ENCODE measurements at places on chromosomes 3 and 15.
A peak's percentile ranks its signal among the peaks of the same experiment; 100 is the strongest.

DNA sequence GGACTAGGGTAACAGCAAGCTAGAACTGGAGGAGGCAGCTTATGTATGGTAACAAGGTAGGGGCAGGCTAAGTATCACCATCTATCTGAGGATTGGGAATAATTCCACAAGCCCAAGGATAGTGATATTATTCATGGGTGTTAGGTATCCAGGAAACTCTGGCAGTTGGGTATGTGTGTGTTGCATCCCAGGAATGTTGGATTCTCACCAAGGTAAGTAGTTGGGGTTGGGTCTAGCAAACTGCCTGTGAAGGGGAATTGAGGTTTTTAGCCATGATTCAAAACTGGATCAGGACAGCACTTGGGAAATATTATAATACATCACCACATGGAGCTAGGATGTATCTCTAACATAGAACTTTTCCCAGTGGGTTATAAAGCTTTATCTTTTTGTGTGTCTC lies 626.4 kb upstream of the GOLIM4 start:
- DNase-seq = peak; percentile 20

- DNase-seq = no peak
Measured at GRCh38 chr3:161212906-161213305, 8.2 kb upstream of the NMD3 start.

DNA sequence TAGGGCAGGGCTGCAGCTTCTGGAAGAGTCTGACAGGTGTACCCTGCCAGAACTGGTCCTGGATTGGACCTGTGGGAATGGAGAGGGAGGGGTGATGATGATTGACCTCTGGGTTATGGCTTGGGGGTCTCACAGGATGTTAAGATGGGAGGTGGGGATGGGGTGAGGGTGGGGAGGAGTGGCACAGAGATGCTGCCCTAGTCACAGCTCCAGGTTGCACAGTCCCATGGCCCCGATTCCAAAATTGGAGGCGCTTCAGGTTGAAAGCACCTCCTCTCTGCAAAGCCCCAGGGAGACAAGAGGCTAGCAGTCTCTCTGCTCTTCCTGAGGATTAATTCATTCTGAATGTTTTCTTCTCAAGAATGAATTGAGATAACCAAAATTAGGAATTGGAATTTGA lies 101.4 kb downstream of the FAM43A start:
- DNase-seq = no peak

DNA sequence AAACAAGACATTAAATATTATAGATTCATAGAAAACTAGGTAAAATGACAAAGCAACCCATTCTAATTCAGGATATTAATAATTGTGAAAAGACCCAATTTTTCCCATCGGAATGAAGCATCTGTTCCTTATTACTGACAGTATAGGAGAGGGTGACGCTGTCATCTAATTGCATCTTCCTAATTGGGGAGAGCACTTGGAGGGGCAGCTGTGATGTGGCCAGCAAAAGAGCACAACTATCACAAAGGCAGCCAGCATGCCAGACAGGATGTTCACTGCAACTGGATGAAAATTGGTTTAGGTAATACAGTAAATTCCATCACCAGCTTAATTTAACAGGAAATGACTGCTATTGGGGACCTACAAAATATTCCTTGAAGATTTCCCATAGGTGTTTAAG lies 21.9 kb upstream of the MINAR1 start:
- DNase-seq = no peak

DNA sequence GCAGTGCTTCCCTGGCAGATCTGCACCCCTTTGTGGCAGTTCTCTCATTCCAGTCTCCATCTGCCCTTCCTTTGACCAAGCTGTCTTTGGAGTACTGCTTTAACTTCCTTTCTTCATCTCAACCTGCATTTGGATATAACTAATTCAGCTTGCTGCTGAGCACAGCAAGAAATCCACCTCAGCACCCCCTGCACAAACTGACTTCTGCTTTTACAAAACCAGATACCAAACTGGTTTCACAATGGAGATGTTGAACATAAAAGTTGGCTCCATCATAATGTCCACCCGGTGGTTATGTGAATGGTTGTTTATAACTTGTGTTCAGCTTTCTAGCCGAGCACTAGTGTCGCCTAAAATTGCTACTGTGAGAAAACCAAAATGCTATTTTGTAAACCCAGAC lies 341.1 kb upstream of the SEMA6D start:
- no peak for DNase-seq

- no peak for DNase-seq
Measured at GRCh38 chr3:156360963-156361362, 194.0 kb downstream of the SSR3 start.

- DNase-seq = no peak
Measured at GRCh38 chr3:23976555-23976954, 31.5 kb downstream of the NR1D2 start.

DNA sequence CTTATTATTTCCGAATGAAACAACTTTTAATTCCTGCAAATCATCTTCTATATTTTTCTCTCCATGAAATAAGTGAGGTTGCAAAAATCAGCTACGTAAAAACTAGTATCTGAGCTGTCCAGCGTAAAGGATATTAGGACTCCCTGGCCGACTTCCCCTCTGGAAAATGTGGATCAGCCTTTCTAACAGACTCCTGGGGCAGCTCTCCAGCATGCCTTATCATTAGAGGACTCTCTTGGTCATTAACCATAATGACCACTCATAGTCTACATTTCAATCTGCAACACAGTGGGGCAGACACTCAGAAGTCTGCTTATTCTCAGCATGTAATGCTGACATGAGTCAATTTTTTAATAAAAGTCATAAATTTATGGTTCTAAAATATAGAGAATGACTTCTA lies 130.1 kb downstream of the MAGI1 start:
- DNase-seq = no peak

DNA sequence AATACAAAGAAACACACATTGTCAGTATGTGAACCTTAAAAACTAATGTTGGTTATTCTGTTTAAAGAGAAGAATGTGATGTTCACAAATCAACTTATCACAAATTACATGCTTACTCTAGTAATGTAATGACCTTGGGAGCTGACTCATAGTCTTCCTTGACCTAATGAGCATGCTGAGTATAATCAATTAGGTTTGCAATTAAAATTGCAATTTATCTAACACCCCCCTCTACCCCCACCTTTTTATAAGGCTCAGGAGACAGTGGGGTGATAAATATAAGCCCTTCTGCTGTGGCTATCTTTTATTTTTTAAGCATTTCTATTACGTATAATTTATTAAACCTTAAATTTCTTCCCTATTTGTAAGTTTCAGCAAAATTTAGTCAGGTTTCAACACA lies 947.8 kb upstream of the CFAP20DC start:
- no peak for DNase-seq

GRCh38 chr3:46462511-46462910 lies 2.2 kb downstream of the LTF start:
- no peak for DNase-seq

DNA sequence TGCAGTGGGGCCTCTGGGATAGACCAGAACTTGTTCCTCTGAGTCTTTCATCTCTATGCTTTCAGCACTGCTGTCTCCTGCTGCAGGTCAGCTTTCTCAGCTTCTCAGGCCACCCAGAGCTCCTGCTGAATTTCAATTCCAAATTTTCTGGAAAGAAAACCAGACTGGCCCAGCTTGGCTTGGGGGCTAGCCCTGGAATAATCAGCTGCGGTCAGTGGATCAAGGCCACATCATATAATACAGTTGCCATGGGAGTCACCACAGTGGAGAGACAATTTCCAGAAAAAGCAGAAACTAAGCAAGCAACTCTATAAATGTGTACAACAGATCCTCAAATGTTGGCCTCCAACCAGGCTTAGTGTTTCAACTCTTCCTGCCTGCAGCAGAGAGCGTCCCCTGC lies 91.1 kb upstream of the SLC24A5 start:
- DNase-seq = no peak

DNA sequence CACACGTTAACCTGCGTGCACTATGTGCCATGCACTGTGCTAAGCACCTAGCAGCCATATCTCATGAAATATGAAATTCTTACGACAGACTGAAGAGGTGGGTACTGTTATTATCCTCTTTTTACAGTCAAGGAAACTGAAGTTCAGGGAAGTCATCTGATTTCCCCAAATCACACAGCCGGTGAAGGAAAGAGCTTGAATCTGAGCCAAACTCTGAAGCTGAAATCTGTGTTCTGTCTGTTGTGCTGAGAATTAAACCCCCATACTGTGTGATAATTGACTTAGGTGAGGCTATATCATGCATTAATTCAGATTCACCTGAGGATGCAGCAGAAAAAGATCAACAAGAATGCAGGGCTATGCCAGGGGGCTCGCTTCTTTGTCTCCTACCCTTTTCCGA lies 475 bp downstream of the FAM107A start:
- DNase-seq = no peak

DNA sequence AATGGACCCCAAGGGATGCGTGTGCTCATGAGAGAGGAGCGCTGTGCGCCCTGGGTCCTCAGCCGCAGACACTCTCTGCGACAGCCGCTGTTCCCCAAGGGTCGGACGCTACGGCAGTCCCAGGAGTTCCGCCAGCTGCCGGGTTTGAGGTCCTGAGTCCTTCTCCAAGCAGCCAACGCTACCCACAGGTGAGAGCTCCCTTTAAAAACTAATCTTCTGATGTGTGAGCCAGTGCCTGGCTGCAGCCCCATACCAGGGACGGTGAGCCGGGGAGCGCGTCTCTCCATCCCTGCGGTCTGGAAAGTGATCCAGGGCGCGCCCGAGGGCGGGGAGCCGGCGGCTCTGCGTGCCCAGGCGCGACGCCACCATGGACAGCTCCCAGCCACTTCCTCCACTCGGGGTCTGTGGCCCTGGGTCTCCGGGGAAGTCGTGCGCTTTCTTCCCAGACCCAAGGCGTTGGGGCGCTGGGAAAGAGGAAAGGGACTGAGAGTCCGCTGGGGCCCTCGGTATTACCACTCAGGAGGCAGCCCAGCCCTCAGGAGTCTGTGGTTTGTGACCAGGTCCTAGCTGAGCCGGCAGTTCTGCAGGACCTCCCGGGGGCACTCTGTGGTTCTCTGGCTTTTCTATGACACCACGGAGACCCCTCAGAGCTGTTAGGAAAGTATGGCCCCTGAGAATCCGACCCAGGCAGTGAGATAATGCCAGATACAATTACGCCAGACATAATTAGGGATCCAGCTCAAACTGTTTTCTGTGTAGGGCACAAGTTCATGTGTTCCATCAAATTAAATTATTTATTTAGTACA lies 1.4 kb downstream of the CEMIP start:
- DNase-seq = no peak

GRCh38 chr3:190172751-190173150 lies 52.1 kb upstream of the P3H2 start:
- peak; percentile 50 for DNase-seq

- no peak for DNase-seq
Measured at GRCh38 chr15:43489191-43489590, 3.8 kb downstream of the TP53BP1 start.

DNA sequence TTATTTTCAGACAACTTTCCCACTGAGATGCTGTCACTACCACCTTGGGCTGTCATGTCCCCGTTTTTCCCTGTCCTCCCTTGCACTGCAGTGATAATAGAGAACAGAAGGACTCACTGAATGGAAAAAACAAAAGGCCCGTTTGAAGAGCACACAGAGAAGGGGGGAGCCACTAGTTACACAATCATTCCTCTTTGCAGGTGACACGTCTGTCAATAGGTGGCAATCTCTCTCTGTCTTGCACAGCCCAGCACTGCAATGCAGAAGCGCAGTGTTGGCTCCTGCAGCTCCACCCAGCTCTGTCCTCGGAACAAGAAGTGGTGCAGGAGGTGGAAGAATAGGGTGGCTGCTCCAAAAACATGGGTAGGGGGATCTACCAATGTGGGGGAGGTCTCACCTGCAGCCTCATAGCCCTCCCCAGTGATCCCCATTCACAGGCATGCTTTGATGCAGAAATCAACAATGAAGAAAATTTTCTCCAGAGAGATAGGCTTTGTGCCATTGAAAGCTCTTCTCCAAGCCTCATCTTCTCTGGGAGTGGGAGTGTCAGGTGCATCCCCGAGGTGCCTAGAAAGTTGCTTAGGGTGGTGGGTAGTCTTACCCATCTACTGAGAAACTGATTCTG lies 31.8 kb downstream of the FSTL1 start:
- peak; percentile 49 for DNase-seq

DNA sequence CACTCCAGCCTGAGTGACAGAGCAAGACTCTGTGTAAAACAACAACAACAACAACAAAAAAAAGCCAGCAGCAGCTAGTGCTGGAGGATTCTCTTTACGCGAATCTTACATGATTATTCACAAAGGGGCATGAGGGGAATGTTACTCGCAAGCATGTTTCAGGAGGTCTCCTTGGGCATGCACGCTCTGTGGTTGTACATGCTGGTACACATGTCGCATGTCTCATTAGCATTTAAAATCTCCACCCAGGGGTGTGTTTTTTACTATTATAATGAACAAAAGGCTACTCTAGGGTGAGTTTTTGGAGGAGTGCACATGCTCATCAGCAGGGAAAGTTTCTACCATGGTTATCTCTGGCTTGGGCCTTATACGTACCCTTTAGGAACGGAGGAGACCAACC lies 12.7 kb upstream of the PLCH1 start:
- no peak for DNase-seq

DNA sequence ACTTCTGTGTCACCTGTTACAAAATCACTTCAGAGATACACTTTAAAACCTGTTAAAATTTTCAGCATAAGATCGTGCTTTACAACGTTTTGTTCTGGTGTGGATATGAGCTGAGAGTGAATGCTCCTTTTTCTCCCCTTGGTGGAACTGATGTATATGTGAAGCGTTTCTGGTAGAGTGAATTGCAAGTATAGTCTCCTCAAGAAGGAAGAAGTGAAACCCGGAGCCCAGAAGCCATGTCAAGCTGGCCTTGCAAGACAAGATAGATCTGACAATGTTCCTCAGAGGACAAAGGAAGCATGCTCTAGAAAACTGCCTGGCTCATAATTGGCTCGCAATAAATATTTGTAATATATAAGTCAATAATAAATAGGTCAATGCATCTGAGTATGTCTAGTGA lies 23.6 kb downstream of the SERPINI2 start:
- no peak for DNase-seq

- no peak for DNase-seq
Measured at GRCh38 chr3:160400702-160401150, 1.3 kb downstream of the SMC4 start.

DNA sequence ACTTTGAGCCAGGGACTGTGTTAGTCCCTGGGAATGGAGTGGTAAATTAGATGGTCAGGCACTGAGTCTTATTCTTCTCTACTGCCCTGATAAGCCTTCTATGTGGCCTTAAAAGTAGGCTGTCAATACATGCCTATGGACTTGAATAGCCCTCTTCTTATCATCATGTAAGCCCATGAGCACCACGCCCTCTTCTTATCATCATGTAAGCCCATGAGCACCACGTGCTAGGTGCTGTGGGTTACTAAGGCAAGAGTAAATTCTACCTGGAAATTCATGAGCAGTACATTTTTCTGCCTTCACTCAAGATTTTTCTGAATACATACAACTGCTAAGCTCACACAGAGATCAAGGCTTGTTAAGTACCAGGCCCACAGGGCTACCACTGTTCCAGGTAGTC lies 68.5 kb downstream of the DHX30 start:
- DNase-seq = no peak
